A172 (cell line): ENCODE measurements at places on chromosomes 6 and 20.

DNA sequence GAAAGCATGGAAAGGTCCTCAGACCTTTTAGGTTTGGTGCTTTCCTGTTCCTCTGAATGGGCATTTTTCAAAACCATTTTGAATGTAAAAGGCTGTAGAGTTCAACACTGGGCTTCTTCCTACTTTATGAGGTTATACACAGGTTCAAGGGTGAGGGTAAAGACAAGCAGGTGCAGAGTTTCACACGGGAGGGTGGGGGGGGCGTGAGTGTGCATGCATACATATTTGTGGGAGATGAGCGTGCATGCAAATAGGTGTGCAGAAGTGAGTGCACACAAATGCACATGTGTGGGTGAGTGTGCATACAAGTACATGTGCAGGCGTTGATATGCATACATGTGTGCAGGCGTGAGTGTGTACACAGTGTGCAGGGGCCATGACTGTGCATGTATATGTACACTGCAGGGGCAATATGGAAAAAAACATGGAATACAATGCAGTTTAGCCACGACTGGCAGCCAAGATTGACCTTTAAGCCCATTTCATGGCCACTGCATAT lies 183.1 kb downstream of the GMPR start:
- no peak for DNase-seq

DNA sequence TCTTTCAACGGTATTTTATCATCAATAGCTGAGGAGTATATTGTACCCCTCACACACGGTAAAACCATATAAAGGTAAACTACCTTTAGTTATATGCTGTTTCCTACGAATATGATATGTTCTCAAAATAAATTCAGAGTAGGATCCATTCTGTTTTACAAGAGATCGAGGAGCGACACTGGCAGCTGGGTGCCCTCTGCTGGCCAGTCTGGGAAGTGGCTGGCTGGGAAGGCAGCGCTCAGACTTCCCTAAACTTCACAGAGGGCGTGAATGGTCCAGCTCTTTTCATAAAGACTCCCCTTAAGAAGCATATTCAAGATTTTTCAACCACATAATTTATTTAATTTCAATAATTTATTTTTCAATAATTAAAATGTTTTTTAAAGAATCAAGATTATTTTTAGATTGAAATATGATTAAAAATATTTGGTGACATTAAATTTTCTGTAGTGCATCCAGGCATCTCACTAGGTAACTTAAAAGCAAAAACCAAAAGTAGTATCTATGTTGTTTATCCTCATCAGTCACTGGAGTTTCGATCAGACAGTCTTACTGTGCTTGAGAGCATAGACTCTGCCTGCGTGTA lies 187.5 kb upstream of the PDE10A start:
- peak; percentile 49 for DNase-seq

- no peak for DNase-seq
Measured at GRCh38 chr6:105932440-105932839, 153.7 kb upstream of the PRDM1 start.

DNA sequence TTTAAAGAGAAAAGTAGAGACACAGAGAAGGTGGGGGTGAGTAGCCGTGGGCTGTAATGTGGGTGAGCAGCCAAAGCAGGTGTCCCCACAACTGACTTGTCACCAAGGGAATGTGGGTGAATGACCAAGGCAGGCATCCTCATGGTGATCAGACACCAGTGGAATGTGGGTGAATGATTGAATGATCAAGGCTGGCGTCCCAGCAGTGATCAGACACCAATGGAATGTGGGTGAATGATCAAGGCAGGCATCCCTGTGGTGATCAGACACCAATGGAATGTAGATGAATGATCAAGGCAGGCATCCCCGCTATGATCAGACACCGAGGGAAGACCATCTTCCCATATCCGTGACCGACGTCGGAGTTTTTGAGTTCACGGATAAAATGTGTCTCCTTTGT lies 49.8 kb upstream of the OR14J1 start:
- DNase-seq = no peak

DNA sequence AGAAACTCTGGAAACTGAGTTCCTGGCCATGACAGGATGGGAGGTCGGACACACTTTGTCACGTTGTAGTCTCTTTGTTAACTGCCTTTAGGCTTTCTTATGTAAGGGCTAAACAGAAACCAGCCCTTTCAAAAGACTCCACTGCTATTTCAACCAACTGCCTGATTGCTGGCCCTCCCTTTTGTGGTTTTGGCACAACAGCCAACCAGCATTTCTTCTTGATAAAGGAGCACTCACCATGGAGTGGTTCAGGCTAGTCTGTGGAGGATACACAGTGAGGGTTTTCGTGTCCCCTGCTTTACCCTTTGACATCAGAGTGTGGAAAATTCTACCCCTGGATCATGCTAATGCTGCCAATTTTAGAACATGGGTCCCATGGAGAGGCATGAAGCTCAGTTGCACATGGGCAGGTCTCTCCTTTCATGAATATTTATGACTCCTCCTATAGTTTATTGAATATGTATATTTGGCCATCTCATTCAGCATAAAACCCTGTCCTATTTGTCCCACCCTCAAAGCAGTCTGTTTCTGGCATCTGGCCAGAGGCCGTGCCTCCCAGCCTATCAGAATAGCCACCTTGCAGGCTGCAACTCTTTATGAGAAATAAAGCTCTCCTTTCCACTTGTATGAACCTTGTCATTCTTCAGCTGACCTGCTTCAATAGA lies 148.3 kb downstream of the HS3ST5 start:
- peak; percentile 14 for DNase-seq

DNA sequence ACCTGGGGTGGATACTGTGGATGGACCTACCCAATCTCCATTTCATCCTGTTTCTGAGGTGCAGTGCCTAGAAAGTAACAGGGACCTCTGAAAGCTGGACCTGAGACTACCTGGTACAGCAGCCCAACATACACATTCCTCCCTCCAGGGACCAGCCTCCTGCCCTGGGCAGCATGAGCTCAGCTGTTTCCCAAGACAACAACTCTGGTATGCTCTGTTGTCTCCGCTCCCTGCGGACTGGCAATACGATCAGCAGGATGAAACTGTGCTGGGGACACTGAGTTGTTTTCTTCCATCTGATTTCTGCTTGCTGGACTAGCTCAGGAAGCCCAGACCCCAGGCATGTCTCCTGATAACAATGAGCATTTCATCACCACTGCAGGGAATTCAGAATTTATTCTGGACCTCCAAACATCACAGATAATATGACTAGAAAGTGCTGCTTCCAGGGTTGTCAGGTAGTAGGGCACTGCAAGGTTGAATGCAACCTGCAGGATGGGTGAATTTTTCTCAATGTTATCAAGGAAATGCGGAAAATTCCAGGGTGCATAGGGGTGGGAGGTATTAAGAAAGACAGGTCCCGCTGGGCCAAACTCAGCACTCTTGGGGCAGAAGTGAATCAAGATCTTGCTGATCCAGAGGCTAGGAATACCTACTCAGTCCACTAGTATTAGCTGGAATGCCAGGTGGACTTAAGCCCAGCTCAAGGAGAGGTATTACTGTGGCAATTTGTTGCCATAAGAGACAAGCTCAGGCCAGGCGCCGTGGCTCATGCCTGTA lies 38.9 kb upstream of the SLC4A11 start:
- no peak for DNase-seq

DNA sequence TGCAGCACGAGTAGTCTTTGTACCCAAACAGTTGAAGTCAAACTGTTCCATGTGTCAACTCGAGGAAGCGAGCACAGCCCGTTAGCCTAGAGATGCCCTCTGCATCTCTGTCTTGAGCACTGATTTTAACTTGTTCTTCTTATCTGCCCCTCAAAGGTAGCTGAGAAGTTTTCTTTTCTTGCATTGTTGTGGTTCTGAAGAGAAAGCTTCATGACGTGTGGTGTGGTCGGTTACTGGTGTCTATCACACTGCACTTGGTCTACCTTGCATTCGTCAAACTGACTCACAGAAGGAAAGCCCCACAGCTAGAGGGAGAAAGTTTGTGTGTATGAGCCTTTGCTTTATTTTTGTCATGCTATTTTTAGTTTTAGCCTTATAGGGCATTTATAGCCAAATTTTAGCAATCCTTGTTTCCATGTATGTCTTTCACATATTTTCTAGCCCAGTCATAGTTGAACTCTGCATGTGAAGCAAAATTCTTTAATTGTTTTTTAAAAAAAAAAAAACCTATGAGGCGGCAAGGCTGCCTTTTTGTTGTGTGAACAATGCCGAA lies 115.1 kb downstream of the JAG1 start:
- DNase-seq = peak; percentile 87
